ENCODE measurements at places on chromosomes 13 and 19.
A peak's percentile ranks its signal among the peaks of the same experiment; 100 is the strongest.

DNA sequence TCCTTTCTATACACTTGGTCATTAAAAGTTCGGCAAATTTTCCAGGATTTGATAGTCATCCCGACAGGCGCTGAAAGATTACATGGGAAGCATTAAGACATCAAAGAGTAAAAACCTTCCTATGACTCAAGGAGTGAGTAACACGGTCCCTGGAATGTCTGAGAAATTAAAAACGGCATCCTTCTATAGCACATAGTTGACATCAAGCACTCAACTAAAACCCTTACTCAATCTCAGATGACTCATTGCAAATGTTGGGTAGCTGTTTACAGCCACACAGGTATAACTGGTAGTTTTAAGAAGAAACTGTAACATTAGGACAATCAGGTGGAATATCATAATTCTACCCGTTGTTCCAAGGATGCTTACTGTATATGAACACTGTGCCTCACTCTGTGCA is 6.4 kb upstream of the LGALS13 start:
- DNase-seq, result peak; percentile 95

GRCh38 chr19:35476149-35476548 is 14.1 kb downstream of the KRTDAP start:
- DNase-seq, result no peak

DNA sequence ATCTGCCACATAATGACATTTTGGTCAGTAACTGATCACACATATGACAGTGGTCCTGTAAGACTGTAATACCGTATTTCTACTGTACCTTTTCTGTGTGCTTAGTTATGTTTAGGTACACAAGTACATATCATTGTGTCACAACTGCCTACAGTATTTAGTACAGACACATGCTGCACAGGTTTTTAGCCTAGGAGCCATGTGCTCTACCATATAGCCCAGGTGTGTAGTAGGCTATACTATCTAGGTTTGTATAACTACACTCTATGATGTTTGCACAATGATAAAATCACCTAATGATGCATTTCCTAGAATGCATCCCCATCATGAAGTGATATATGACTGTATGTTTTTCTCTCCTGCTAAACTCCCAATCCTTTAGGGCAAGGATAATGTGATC is 61.2 kb upstream of the MIR17HG start:
- DNase-seq, result no peak

DNA sequence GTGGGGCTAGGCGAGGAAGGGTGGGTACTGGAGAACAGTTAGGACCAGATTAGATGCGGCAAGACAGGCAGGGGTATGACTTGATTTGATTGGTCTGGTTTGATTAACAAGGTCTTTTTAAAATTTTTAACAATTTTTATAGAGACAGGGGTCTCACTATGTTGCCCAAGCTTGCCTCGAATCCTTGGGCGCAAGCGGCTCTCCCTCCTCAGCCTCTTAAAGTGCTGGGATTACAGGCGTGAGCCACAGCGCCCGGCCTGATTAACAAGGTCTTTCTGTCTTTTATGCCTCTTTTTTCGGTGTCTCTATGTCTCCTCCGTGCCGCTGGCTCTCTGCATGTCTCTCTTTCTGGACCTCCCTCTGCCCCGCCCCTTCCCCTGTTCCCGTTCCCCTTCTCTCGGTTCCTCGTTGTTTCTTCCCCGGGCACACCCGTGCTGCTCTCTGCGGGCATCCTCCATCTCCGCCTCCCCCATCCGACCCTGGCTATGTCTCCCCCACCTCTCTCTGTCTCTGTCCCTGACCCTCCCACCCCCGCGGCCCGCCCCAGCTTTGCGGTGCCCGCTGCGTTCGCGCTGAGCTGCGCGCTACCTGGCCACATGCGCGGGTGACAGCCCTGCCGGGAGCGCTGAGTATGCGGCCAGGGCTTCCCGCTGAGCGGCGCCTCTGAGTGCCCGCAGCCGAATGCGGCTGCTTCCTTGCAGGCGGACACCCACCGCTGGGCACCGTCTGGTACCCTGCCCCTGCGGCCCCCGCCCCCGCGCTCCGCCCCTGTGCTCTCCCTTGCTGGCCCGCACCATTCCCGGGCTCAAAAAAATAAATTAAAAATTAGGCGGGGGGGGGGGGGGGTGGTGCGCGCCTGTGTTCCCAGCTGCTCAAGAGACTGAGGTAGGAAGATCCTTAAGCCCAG is 8.1 kb upstream of the SDHAF1 start:
- DNase-seq, result peak; percentile 70

- no peak for DNase-seq
Observed at GRCh38 chr19:38850436-38850975, 720 bp upstream of the HNRNPL start.

DNA sequence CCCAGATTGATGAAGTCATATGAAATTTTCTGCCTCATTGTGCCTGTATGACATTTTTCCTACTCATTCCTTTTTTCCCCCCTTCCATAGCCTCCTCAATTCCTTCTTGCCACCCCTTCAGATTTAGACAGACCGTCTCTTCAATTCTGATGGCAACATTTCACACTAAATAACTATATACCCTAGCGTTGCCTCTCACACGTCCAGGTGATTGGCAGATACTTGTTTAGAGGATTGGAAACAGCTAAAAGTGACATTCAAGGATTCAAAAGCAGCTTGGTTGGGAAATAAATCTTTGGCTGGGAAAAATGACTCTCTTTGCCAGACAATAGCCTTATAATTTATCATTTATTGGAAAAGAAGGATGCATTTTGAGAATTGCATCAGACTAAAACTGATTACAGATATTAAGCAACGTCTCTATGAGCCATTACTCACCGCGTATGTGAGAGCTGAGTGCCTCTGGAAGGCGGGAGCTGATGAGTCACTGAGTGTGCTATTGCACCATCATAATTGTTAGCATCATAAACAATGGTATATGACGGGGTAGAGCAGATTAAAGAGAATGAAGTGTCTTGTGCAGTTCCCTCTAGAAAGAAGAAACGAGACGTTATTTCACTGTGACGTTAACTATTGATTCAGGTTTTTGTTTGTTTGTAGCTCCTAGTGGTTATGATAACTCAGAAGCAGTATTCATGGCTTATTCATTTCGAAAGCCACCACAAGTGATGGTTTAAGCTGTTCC is 61.1 kb upstream of the FAM216B start:
- DNase-seq, result peak; percentile 91

- DNase-seq, result no peak
Observed at GRCh38 chr13:45744979-45745378, 42.9 kb downstream of the CBY2 start.

GRCh38 chr13:45879666-45880065 is 28.1 kb upstream of the SIAH3 start:
- DNase-seq, result no peak

GRCh38 chr13:36355632-36356031 is 9.4 kb upstream of the SPART start:
- DNase-seq, result no peak

GRCh38 chr19:7670150-7670783 is 1.4 kb downstream of the RETN start:
- DNase-seq, result no peak

DNA sequence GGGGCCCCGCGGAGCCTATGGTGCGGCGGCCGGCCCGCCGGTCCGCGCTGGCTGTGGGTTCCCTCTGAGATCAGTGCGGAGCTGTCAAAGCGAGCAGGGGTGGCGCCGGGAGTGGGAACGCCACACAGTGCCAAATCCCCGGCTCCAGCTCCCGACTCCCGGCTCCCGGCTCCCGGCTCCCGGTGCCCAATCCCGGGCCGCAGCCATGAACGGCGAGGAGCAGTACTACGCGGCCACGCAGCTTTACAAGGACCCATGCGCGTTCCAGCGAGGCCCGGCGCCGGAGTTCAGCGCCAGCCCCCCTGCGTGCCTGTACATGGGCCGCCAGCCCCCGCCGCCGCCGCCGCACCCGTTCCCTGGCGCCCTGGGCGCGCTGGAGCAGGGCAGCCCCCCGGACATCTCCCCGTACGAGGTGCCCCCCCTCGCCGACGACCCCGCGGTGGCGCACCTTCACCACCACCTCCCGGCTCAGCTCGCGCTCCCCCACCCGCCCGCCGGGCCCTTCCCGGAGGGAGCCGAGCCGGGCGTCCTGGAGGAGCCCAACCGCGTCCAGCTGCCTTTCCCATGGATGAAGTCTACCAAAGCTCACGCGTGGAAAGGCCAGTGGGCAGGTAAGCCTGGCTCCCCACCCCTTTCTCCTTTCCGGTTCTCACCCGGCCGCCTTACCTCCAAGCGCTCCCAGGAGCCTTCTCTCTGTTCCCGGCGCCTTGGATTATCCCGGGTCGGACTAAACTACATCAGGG is at the start of gene PDX1:
Gene PDX1 (plus strand): TSS at position 67 of the 743 bp plus-strand sequence. CDS start 139 bp downstream, at position 206.
- no peak for DNase-seq

DNA sequence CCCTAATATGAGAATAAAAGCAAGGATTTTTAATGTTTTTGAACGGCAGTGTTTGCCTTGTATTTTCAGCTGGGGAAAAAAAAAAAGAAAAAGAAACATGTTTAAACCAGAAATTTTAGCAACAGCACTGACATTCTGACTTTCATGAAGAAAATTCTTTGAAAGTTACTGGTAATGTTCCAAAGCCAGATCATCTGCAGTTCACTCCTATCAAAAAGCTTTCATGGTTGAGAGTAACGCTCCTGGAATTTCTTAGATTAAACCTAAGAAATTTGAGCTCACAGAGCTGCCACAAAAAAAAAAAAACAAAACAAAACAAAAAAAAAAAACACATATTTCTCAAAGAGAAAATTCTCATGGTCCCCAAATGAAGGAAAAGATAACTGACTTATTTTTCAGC is 1106.7 kb downstream of the EFNB2 start:
- no peak for DNase-seq

GRCh38 chr19:41688098-41688497 is at the start of gene CEACAM7:
Gene CEACAM7, minus strand, starts transcription at chr19:41688270. Its CDS starts 105 bp downstream, at chr19:41688165.
- DNase-seq, result no peak

- DNase-seq, result no peak
Observed at GRCh38 chr13:26914148-26914547, 153.6 kb upstream of the GPR12 start.

DNA sequence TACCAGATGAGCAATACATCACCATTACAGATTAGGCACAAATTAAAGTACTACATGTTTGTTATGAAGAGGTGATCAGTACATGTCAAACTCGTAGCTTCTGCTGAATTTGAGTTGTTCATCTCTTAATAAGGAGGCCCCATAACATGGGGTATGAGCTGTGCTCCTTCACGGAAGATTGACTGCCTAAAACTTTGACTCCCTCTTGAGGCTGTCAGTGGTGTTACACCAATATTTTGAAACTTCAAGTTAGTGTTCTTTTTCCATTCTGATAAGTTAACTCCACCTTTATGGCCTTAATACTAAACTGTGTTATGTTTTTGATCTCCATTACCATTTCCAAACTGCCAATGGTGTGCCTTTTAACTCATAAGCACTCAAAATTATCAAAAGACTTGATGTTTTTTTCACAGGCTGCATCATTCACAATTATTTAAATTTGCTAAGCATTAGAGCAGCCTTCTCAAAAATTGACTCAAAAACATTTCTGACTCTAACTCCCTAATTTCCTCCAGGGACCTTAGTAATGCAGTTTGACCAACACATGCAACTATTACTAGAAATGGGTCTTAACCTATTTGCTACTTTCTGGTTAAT is 1591.5 kb downstream of the PCDH9 start:
- DNase-seq, result peak; percentile 38

- DNase-seq, result no peak
Observed at GRCh38 chr13:103556681-103557080, 490.5 kb upstream of the SLC10A2 start.

DNA sequence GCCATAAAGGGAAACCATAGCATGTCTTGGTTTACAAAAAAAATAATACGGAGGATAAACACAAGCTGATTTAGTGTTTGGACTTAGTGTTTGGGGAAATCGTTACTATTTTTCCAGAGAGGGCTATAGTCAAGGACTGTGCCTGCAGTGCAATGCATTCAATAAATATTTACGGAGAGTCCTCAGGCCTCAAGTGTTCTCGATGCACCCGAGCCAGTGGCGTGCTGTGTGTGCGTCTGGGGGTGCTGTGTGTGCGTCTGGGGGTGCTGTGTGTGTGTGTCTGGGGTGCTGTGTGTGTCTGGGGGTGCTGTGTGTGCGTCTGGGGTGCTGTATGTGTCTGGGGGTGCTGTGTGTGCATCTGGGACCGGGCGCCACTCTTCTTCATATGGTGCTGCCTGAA is 71.7 kb upstream of the GTF3A start:
- no peak for DNase-seq

DNA sequence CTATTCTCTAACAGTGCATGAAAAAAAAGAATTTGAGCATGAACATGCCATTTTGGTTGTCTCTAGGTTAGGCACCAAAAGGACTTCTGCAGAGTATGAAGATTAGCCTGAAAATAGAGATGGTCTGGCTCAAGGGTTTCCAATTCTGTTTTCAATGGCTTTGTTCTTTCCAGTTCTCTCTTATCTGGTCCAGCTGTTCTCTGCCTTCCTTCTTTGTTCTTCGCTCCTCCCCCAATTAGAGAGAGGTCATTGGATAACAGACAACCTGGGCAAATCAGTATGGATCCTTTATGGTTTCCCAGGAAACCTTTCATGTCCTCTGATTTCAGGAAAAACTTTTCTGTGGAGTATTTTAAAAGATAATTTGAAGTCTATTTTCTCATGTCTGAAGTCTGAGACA is 623.4 kb downstream of the PCDH17 start:
- DNase-seq, result no peak

DNA sequence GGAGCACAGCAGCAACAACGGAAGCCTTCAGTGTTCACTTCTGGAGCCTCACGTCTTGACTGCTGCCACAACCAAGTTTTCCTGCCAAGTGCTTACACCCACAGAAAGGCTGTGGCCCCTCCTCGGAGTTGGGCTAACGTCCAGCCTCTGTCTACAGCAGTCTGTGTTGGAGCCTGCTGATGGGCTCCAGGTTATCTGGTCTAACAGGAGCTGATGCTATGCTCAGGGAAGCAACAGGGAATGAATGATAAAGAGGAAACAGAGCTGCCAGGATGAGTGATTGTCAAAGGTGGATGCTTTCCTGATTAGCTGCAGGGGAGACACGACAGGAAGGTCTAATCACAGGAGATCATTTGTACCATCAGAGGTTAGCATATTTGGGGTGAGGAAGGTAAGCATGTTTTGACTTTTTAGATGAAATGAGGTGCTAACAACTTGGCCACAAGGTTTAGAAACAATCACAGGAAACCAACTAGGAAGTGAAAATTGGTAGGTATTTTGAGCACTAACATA is 53.8 kb upstream of the RCBTB2 start:
- no peak for DNase-seq

DNA sequence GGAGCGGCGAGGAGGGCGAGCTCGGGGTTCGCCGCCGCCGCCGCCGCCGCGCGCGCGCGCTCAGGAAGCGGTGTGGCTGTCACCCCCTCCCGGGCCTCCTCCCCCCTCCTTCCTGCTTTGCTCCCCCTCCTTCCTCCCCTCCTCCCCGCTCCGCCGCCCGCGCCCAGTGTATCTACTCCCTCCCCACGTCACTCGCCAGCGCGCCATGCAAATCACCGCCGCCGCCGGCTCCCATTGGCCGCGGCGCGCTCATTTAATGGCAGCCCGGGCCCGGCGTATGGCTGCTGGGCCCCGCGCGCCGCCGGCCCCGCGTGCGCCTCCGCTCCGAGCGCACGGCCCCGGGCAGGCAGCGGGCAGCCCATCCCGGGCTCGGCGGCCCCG is 335 bp upstream of the SOX1 start:
- DNase-seq, result no peak

GRCh38 chr19:35291916-35292315 is at the start of gene MAG:
Gene MAG, plus strand, starts transcription at chr19:35292161. Its CDS starts 3,248 bp downstream, at chr19:35295409.
- DNase-seq, result no peak
